ENCODE measurements at places on chromosomes 1 and 21.

- no peak for DNase-seq
Measured at GRCh38 chr1:57377339-57378139, 46.3 kb downstream of the DAB1 start.

DNA sequence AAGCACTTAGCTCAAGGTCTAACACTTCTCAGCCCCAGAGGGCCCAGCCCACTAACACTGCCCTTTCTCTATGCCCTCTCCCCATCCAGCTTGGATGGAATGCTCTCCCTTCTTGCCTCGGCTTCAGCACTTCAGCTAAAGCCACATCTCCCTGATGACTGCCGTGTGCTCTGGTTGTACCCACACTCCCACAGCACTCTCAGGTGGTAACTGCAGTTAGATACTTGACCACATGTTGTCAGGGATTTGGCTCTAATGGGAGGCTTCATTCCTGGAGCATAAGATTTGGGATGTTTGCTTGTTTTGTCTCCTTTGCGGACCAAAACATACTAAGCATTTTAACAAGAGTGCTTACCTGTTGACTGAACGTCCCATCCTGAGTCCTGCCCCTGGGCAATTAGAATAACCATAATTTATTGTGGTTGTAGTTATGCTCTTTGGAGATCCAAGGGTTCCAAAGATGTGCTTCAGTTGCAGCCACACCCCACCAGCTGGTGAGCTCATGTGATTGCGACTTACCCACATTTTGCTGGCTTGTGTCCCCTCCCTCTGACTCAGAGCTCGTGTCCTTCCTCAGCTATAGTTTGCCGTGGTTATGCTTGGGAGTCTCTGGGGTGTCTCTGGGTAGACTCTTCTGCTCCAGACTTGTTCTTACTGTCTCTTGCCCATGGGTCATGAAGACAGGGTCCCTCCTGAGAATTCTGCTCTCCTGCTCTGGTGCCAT lies 7.7 kb upstream of the SLC26A9 start:
- DNase-seq, result no peak

DNA sequence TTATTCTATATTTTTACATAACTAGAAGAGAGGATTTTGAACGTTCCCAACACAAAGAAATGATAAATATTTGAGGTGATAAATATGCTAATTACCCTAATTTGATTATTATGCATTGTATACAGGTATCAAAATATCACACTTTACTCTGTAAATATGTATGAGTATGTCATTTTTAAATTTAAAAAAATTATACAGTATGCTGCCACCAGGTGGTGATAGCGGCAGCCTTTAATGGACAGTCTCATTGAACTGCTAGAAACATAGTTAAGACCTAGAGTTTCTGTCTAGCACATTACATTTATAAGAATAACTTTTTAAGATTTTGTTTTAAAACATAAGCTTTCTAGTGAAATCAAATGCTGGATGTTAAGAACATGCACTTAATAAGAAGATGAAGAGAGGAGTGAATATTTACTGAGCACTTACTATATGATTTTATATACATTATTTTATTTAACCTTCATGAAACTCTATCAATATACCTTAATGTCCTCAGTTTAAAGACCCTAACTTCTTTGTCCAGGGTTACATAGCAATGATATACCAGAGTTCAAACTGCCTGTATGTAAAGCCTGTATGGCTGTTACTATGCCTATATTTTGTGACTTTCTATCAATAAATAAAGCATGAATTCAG lies 207.1 kb downstream of the NUF2 start:
- no peak for DNase-seq

- DNase-seq, result no peak
Measured at GRCh38 chr1:202852163-202852904, 36.6 kb downstream of the RABIF start.

- no peak for DNase-seq
Measured at GRCh38 chr1:153362187-153362775, 4.6 kb downstream of the S100A9 start.

DNA sequence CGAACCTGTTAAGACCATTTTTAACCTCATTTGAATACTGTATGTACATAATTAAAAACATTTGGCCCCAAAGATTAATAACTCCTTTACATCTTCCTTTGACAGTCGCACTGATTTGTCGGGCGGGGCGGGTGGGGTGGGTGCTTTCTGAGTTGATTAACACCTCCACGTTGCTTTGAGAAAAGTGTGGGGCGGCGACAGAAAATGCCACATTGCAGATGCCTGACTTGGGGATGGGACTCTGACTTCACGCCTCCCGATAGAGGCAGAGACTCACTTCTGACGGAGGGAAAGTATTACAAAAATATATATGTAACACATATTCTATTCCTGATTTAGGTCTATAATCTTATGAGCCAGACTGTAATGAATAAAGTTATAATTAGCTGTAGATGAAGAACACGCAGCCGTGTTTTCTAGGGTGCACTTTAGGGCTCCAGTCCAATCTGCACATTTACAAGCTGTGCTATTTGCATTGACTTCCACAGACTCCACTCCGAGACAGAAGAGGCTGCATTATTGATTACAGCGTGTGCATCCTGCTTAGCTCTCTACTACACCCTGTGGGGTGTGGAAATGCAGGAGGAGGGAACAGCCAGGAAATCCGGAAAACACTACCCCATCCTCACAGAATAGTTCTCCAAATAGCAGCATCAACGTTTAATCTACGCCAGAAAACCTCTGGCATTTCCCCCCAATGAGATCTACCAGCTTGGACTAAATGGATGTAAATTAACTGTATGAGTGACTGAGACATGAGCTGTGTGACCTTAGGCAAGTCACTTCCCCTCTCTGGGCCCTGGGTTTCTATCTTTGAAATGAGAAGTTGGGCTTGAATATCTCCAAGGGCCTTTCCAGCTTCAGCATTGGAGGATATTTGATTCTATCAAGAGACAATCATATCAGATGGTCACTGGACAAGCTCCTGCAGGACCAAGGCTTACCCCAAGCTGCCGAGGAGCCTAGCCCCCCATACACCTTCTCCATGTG lies 308.0 kb downstream of the RRAGC start:
- no peak for DNase-seq

GRCh38 chr1:195748969-195749368 lies 859.3 kb downstream of the KCNT2 start:
- no peak for DNase-seq

- no peak for DNase-seq
Measured at GRCh38 chr1:222631611-222632208, 13.8 kb downstream of the MIA3 start.

- no peak for DNase-seq
Measured at GRCh38 chr1:244839656-244840055, 4.2 kb downstream of the COX20 start.

- peak; percentile 16 for DNase-seq
Measured at GRCh38 chr1:184021728-184022127, 15.8 kb downstream of the COLGALT2 start.

GRCh38 chr1:157238585-157238984 lies 100.4 kb upstream of the ETV3 start:
- no peak for DNase-seq

DNA sequence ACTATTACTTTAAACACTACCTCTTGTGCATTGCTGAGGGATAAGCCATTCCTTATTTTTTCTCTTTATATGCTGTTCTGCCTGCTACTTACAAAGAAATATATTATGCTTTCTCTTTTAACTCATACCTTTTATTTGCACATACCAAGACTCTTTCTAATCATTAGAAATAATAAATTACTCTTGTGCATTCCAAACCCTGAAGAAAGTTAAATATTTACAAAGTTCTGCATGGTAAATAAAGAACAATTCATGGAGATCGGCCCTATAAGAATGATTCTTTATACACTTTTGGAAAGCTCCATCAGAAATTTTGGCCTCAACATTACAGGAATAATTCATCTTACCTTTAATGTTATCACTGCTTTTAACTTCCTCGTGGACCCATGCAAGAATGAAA lies 86.7 kb upstream of the PALMD start:
- no peak for DNase-seq

DNA sequence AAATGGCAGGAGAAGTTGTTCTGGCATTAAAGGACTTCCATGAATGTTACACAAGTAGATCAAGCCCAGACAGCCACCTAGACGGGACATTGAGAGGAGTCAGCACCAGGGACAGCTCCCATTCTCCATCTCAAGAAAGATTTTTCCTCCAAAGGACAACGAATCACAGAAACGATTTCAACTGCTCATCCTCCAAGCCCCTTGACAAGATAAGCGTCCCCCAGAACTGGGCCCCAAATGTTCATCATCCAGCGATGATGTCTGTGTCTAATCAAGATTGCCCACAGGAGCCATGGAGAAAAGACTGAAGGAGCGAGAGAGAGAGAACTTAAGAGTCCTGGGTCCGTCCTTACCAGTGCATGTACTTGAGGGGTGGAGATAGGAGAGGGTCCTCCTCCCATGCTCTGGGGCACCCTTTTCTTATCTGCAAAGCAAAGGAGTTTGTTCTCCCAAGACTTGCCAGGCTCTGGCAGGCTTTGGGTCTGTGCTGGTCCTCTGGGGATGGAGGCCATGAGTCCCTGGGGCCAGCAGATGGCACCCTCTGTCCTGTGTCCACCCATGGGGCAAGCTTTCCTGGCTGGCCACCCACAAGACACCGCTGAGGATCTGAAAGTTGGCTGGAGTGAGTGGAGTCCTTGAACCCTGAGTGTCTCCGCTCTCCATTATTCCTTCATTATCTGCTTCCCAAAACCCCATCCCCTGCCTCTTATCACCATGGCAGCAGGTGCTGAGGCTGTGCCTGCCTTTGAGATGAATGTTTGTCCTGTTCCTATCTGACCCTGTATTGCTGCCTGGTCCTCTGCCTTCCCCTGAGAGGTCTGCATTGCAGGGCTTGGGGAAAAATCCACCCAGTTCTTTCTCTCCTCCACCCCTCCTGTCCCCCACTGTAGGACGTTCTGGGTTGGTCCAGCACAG lies 164.6 kb downstream of the ACTL8 start:
- DNase-seq, result no peak

DNA sequence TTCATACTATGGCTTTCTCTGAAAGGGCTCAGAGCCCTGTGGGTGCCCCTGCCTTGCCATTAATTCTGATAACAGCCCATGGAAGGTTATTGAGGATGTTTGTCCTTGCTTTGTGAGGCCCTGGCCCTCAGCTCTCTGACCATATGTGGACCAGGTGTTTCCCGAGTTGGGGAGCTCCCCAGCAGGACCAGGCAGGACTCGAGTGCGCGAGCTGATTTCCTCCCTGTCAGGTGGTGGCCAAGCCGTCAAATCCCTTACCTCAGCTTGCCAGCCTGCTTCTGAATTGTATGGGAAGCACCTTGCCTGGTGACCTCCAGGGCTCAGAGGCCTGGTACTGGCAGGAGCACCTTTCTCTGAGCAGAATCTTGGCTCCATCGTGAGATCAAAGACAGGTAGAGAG lies 17.9 kb upstream of the SDE2 start:
- DNase-seq, result no peak

DNA sequence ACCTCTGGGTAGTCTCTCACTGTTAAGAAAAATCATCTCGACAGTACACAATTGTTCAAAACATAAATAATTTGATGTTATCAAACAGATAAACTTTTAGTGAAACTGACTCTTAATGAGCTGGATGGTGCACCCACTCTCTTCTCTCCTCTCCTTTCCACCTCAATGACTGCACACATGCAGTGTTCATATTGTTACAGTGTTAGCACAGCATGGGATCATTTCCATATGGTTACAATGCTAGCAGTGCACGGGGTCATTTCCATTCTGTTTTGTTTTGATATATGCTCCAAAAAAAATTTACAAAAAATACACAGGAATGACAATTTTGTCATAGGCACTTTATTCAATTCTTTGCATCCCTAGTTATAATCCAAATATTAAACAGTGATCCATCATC lies 26.4 kb upstream of the RNF187 start:
- DNase-seq, result no peak

GRCh38 chr1:201090541-201090940 lies 21.7 kb downstream of the CACNA1S start:
- no peak for DNase-seq

DNA sequence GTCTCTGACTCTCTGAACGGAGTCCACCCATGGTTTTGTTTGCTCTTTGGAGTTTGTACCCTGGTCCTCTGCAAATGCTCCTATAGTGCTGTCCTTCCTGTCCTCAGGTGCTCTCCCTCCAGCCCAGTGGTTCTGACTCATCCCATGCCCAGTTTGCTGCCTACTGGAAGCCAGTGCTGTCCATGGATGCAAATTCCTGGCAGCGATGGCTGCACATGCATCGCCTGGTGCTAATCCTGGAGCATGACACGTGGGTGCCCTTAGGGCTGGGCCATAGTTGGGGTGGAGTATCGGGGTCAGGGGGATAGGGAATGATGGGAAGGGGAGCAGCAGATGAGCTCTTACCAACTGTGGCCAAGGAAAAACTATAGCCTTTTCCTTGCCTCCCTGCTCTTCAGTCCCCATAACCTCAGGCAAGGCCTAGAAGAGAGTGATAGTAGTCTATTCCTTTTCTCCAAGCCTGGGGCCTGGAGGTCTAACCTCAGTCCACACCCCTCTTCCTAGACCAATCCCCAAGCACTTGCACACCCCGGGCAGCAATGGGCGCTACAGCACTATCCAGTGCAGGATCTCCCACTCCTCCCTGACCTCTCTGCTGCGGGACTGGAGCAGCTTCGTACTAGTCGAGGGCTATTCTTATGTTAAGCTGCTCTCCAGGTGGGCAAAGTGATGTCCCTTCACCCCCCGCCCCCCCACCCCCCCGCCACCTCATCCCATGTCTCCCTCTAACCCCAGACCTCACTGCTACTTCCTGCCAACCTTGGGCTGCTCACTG lies 31.6 kb downstream of the HYI start:
- no peak for DNase-seq

DNA sequence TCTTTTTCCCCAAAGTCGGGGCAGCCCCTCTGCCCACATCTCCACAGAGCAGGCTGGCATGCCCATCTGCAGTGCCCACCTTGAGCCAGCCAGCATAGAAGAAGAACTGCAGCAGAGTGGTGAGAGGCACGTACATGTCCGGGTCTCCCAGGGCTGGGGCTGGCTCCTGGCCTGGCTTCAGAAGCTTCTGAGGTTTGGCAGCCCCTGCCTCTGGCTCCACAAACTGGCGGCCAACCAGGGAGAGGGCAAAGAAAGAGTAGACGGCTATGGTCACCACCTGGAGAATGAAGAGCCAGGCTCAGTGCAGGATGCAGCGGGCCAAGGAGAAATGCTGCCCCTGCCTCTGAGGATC lies 3.0 kb downstream of the BEST4 start:
- DNase-seq, result no peak

- DNase-seq, result no peak
Measured at GRCh38 chr21:25842925-25843324, 108.2 kb downstream of the GABPA start.

Data from NCI-H1105 (cell line).